IMR-90 (cell line): ENCODE measurements at places on chromosomes 5 and 9. TPM values are rescaled to one million over a fixed set of nuclear protein-coding genes. Genes with fewer than 3 reads are reported as not detected.

Gene ZDHHC11
- polyA plus RNA-seq = 1.6 and 1.7 TPM in 2 replicates

DNA sequence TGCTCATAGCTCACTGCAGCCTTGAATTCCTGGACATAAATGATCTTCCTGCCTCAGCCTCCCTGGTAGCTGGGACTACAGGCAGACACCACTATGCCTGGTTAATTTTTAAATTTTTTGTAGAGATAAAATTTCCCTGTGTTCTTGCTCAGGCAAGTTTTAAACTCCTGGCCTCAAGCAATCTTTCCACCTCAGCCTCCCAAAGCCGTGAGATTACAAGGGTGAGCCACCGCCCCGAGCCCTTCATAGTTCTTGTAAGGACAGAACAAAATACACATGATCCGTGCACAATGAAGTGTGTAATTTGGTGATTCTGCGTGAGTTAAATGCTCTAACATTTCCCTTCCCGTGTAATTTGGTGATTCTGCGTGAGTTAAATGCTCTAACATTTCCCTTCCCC, 27.7 kb upstream of the MYO10 start:
- DNase-seq = no peak
- H3K4me3 ChIP-seq = no peak overlapping the region
- H3K4me1 ChIP-seq = peaks cover 4% of the 10 kb centered on the region
- H3K27me3 ChIP-seq = no peaks in the 10 kb centered on the region

GRCh38 chr9:68808338-68808890, 103.4 kb downstream of the PIP5K1B start:
- H3K27me3 ChIP-seq = peaks cover 3% of the 10 kb centered on the region
- no peak overlapping the region for H3K4me3 ChIP-seq
- DNase-seq = no peak
- H3K36me3 ChIP-seq = no peaks in the 10 kb centered on the region
- no peaks in the 10 kb centered on the region for H3K4me1 ChIP-seq

GRCh38 chr9:96214635-96215034, 87.3 kb downstream of the HSD17B3 start:
- H3K4me3 ChIP-seq = no peak overlapping the region
- H3K27ac ChIP-seq = no peak overlapping the region
- peaks cover 2% of the 10 kb centered on the region; the same call in 1 of the 2 replicates for H3K4me1 ChIP-seq
- H3K27me3 ChIP-seq = peaks cover 38% of the 10 kb centered on the region

DNA sequence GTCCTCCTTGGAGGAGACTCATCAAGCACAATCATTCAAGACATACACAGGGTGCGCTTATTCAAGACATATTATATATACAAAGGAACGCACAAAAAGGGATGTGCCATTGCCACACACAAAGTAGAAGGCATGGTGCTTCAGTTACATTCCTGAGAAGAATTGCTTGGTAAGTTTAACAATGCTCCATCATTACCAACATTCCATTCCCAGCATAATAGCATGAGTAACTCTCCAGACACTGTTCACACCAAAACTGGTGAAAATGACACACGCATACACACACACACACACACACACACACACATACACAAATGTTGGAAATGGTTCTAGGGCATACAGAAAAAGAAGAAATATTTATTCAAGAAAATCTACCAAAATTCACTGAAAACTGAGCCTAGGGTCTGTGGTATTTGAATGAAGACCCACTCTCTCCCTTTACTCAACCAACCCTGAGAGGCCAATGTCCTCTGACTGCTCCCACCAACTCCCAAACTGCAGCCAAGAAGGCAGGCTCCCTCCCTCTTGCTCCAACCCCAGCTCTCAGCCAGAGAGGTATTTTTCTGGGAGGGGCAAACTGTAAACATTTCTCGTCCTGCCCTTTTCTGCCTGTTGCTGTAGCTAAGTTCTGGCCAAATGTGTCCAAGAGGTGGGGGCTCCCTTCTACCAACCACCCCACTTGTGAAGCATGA, 19.9 kb downstream of the UGT3A1 start:
- DNase-seq = no peak
- no peaks in the 10 kb centered on the region for H3K27me3 ChIP-seq
- H3K36me3 ChIP-seq = no peaks in the 10 kb centered on the region
- H3K4me3 ChIP-seq = no peak overlapping the region

DNA sequence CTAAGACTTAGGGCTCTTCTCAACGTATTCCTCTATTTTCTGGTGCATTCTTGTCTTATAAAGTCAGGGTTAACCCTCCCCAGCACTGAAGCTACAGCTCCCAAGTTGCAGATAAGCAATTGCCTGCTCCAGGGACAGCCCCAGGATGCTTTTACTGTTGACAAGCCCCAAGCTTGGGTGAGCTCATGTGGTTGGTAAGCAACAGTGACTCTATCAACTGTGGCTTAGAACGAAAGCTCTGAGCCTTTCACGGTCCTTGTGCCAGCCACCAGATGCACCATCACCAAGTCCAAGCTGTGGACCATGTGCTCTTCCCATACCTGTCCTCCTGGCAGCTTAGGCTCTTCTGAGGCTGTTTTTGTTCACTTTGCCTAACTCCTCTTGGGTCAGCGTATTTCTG, 13.5 kb downstream of the ADRB2 start:
- no peak overlapping the region for H3K27ac ChIP-seq
- H3K27me3 ChIP-seq = no peaks in the 10 kb centered on the region
- DNase-seq = peak; percentile 20
- no peaks in the 10 kb centered on the region for H3K36me3 ChIP-seq

- H3K36me3 ChIP-seq = peaks cover 23% of the 10 kb centered on the region
- 0 out of 2 replicates have a peak, but pooled peaks cover 1% of the 10 kb centered on the region for H3K4me1 ChIP-seq
Observed at GRCh38 chr9:98778711-98779530, 17.4 kb downstream of the ANKS6 start.

Gene SYK
- polyA plus RNA-seq = not detected in 2 replicates

Gene DIRAS2
- polyA plus RNA-seq = not detected in 2 replicates

DNA sequence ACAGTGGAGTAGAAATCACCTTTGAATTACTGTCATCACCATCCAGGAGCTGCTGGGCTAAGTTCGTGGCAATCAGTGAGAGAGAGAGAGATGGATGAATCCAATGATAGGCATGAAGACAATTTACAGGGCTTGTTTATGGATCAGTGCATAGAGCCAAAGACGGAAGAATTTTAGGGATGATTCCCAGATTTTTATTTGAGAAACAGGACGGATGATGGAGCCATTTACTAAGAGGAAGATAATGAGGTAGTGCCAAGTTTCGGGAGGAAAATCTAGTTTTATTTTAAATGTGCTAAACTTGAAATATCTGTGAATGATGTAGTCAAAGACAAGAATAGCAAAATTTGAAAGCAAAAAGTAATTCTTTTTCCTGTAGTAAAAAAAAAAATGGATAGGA, 394.2 kb upstream of the PAPPA start:
- no peak for DNase-seq
- no peaks in the 10 kb centered on the region for H3K27me3 ChIP-seq
- H3K27ac ChIP-seq = no peak overlapping the region

DNA sequence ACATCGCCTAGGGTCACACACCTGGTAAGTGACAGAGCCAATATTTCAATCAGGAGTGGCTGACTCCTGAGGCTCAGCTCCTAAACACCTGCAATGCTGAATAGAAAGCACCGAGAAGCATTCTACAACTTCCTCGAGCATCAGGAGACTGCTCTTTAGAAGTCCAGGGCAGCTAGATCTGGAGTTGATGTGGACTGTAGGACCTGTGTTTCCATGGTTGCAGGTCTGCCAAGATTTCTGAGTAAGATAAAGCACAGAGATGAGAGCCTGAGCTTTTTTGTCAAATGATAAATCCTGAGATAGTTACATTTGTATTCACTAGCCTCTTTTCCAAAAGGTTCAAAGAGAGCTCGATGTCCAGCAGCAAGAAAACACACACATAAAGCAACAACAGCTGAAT, 43.8 kb downstream of the YIPF5 start:
- H3K27ac ChIP-seq = no peak overlapping the region
- no peak for DNase-seq
- no peaks in the 10 kb centered on the region for H3K27me3 ChIP-seq
- no peaks in the 10 kb centered on the region for H3K36me3 ChIP-seq
